Activated T-cell treated with anti-CD3 and anti-CD28 coated beads, Interleukin-2, amount 50 U/mL, for 24 hours (primary cell): ENCODE measurements at places on chromosomes 16 and 17.

GRCh38 chr16:27379919-27380318 lies 22.1 kb upstream of the IL21R start:
- peak; percentile 22 for DNase-seq

GRCh38 chr17:55433029-55433628 lies 11.5 kb upstream of the MMD start:
- DNase-seq: no peak

GRCh38 chr17:75668489-75668888 lies 1.4 kb downstream of the SAP30BP start:
- DNase-seq: no peak

- DNase-seq: no peak
These were observed 5.6 kb downstream of the RAP1GAP2 start for GRCh38 chr17:2801841-2802240.

DNA sequence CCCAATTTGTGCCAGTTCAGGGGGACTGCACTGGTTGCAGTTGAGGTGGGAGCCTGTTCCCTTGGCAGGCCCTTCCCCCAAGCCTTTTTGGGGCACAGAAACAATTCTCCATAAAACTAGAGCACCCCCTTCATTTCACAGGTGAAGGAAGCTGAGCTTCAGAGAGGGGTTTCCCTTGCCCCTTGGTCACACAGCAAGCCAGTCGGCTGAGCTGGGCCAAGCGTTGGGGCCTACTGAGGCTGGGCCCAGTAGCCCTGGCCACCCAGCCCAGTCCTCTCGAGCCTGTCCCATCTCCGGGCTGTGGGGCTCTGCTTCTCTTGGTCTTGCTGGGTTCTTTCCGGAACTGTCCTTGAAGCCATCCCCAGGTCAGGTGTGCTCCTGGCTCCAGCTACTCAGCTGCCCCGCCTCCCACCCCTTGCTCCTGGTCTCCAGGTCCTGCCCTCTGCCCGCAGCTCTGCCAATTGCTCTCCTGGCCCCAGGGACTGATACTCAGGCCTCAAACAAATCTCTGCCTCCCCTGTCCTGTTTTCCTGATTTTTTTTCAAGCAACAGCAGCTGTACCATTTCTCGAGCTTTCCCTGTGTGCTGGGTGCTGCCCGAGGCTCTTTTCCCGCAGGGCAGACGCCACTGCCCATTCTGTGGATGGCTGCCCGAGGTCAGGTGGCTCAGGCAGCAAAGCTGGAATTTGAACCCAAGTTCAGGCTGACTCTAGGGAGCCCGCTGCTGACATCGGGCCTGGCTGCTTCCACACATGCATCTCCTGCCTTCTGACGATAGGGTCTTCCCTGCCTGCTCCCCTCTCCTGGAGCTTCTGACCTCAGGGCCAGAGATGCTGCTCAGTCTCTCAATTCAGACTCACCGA lies 87.4 kb upstream of the NKD1 start:
- no peak for DNase-seq

- DNase-seq: no peak
These were observed 125.5 kb downstream of the ZNF18 start for GRCh38 chr17:11871773-11872172.

DNA sequence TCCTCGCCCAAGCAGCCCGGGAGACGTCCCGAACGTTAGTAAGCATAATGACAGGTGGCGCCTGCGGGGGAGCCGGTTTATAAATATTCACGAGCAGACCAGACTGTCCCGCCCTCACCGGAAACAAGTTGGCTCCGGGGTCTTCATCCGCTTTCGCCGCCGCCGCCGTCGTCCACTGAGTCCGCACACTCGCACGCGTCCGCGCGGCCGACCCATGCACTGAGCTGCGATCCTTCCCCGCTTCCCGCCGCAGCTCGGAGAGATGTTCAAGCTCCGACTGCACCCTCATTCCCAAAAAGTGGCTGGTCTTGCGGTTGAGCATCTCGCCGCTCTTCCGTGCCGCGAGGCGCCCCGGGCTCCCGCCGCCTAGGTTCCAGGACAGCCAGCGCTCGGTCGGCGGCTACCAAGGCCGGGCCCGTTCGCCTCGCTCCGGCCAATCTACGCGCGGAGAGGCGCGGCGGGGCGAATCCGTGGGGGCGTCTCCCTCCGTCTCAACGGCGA lies 385 bp downstream of the CFAP119 start:
- DNase-seq: peak; percentile 66

GRCh38 chr17:45172232-45172540 lies 10.5 kb downstream of the HEXIM2 start:
- no peak for DNase-seq

GRCh38 chr17:7650509-7651096 lies at the start of gene ATP1B2:
TSS of gene ATP1B2 (plus strand) at chr17:7650926. CDS start at chr17:7651519, 593 bp downstream.
- DNase-seq: peak; percentile 79

DNA sequence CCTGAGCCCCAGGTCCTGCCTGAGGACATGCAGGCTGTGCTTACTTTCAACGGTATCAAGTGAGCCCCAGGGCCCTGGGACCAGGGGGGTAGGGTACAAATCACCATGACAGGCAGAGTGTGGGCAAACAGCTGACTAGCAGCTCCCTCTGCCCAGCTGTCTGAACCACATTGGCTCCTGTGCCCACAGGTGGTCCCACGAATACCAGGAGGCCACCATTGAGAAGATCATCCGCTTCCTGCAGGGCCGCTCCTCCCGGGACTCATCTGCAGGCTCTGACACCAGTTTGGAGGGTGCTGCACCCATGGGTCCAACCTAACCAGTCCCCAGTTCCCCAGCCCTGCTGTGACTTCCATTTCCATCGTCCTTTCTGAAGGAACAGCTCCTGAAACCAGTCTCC lies 10.0 kb downstream of the SLC46A1 start:
- no peak for DNase-seq

- peak; percentile 60 for DNase-seq
These were observed 2.3 kb upstream of the BORCS6 start for GRCh38 chr17:8192070-8192815.

GRCh38 chr16:85879975-85880831 lies 18.8 kb upstream of the IRF8 start:
- DNase-seq: no peak

GRCh38 chr17:40552806-40553693 lies 12.2 kb downstream of the CCR7 start:
- peak; percentile 48 for DNase-seq

- DNase-seq: no peak
These were observed 43.2 kb downstream of the YPEL2 start for GRCh38 chr17:59374612-59375011.

GRCh38 chr17:75011401-75012095 lies 922 bp upstream of the MRPL58 start:
- DNase-seq: peak; percentile 49

- no peak for DNase-seq
These were observed 28.1 kb downstream of the HEATR3 start for GRCh38 chr16:50093607-50094539.

DNA sequence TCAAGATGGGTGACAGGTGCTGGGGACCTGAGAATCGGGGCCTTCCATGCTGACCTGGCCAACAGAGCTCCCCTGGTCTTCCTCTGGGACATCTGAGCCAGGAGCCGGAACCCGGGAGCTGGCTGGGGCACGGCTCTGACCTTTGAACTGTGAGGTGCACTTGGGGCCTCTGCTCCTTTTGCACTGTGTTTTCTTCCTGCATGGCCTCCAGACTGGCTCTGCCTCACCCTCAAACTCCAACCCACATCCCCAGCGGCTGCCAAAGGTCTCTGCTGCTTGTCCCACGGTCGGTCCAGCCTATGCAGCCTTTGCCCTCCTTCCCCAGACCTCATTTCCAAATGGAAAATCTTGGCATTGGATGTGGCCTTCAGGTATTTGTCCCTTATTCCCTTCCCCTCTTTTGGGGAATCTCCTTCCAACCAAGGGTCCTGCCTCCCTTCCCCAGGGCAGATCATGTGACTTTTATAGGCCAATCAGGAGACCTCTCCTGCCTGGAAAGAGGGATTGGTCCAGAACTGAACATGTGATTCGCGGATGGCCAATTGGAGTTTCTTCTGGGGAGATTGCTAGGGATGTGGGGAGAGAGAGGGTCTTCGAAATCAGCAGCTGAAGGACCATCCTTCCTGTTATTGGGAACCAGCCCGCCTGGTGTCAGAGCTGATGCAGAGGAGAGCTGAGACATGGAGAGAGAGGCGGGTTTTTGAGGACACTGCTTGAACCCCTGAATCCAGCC lies 117.9 kb downstream of the CYLD start:
- DNase-seq: no peak

- DNase-seq: no peak
These were observed 22.7 kb downstream of the TRPV3 start for GRCh38 chr17:3534881-3535252.

GRCh38 chr17:49108318-49108717 lies 24.3 kb upstream of the B4GALNT2 start:
- DNase-seq: no peak

DNA sequence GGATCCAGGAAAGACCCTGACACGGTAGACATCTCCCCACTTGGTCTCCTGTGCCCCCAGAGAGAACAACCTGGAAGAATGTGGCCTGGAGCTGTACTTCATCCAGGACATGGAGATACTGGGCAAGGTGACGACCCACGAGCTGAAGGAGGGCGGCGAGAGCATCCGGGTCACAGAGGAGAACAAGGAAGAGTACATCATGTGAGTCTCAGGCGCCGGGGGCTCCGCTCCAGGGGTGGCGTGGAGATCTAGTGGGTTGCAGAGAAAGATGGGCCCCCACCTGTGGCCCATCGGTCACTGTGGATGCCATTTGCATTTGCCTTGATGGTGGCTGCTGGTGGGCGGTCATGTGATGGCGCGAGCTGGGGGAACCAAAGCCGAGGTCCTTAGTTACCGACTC lies 14.9 kb upstream of the CLEC18A start:
- DNase-seq: no peak

GRCh38 chr17:71004413-71004812 lies 835.1 kb downstream of the KCNJ2 start:
- DNase-seq: no peak

DNA sequence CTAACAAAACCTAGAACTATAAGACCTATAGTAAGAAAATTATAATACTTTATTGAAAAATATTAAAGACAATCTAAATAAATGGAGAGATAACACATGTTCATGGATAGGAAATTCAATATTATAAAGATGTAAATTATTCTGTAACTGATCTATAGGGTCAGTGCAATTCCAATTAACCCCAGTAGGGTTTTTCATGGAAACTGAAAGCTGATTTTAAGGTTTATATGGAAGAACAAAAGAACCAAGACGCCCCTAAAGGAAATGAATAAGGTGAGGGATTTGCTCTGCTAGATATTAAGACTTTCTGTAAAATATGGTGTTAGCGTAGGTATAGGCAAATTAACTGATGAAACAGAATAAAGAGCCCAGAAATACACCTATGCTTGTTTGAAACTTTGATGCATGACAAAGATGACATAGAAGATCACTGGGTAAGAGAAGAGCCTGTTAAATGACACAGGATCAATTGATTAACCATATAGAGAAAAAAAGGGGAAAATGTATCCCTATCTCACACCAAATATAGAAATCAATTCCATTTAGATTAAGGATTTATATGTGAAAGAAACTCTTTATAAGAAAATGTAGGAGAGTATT lies 3.0 kb downstream of the ICAM2 start:
- no peak for DNase-seq

GRCh38 chr16:75208242-75208825 lies 1.4 kb upstream of the CTRB2 start:
- no peak for DNase-seq
